Stromal cell of bone marrow (primary cell): ENCODE measurements at places on chromosomes 4 and X.

DNA sequence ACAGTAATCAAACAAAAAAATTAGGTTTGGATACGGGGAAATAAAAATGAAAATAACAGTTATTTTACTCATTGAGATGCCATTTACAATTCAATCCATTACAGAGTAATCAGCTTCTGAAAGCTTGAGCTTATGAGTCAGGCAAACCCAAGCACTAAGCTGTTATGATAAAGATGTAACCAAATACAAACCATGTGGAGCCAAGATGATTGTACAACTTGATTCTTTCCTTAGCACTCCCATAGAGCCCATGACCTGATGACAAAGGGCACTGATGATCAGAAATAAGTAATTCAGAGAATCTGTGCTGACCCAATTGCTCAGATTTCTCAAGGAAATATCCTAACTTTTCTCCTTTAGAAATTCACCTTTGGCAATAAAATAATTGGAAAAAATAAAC, 40.5 kb upstream of the PRKG2 start:
- peak; percentile 68 for DNase-seq

DNA sequence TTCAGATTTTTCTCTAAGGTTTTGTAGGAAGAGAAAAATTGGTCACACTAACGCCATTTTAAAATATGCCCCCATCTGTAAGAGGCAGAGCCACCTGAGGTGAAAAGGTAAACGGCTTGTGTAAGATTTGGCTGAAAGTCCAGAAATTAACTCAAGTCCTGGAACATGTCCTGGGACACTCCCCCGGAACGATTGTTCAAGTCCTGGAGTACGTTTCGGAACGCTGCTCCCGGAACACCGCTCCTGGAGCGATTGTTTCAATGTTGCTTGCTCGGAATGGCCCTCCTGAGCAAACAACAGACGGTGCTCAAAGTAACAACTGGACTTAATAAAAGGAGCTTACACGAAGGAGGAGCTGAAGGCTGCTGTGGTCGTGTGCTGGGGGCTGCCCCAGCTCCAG, 796.5 kb upstream of the SLIT2 start:
- no peak for DNase-seq

GRCh38 chr4:36549992-36550391, 268.6 kb downstream of the DTHD1 start:
- DNase-seq: no peak

DNA sequence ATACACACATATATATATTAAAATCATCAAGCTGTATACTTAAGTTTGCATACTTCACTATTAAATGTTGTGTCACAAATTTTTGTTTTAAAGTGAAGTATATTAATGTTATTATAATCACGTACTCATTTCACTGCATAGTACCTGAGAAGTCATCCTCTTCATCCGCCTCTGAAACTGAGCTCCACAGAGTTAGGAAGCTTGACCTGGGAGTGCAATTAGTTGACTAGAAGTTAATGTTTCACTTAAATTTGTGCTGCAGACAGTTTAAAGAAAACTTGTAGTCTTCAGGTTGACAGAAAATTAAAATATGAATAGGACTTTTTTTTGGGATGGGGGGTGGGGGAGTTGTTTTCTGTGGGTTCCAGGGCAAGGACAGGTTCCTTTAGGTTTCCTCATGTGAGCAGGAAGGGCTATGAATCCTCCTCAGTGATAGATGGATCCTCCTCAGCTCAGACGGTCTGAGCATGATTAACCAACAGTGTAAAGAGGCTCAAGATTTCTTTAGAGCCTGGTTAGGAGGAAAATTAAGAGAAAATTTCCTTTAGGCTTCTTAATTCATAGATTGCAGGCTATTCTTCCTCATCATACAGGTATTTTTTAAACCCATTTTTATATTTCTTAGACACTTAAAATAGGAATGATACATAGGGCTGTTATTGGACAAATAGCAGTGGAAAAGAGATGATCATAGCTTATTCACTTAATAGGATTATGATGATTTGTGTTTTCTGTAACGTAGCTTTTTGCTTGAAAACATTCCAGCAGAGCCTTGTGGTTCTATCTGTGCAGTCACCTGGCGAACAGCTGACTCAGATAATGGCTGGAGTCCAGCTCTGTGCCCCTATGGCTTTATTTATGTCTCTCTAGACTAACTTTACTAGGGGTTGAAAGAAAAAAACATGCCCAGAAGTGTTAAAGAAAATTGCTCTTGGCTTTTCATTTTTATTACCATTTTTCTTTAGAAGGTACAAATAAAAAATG, 102.7 kb downstream of the SLC4A4 start:
- DNase-seq: no peak

GRCh38 chr4:40421839-40422708, 86.9 kb downstream of the CHRNA9 start:
- no peak for DNase-seq

GRCh38 chr4:150379454-150379853, 202.5 kb upstream of the MAB21L2 start:
- peak; percentile 37 for DNase-seq

DNA sequence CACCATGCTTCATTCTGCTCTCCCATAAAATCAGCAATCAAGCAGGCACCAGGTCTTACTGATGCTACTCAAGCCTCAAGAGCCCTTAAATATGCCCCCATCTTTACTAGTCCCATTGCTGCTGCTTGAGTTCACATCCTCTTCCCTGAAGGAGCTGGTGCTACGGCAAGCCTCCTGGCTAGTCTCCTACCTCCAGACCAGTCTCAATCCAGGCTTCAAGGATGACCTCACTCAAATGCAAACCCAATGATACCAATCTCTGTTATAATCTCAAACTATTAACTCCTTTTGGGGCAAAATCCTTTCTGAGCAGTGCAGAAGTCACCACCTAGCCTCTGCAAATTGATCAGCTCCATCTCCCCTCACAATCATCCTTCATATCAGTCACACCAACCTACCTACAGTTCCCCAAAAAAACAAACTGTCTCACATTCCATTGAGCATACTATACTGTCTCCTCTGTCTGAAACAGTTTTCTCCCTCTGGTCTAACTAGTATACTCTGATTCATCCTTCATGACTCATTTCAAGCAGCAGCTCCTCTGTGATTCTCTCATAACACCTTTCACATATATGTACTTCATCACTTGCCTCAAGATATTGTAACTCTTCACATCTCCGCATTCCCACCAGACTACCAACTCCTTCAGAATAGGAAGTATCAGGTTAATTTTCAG, 30.0 kb downstream of the PAPSS1 start:
- peak; percentile 33 for DNase-seq

DNA sequence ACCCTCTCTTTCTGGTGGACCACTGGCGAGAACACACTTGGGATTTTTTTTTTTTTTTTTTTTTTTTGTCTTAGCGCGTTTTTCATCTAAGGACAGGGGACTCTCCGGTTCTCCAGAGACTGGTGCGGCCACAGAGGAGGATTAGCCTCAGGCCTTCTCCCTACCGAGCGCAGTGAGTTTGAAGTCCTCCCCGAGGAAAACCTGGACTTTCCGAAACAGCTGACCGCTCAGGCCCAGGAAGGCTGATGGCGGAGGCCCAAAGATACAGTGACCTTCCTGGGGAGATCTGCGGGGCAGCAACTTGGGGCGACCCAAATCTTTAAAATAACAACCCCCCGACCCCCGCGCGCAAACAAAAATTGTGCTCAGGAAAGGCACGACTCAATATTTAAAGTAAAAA, 9.2 kb downstream of the NKX3-2 start:
- DNase-seq: no peak

- no peak for DNase-seq
Measured at GRCh38 chrX:12425496-12425895, 287.2 kb downstream of the FRMPD4 start.

DNA sequence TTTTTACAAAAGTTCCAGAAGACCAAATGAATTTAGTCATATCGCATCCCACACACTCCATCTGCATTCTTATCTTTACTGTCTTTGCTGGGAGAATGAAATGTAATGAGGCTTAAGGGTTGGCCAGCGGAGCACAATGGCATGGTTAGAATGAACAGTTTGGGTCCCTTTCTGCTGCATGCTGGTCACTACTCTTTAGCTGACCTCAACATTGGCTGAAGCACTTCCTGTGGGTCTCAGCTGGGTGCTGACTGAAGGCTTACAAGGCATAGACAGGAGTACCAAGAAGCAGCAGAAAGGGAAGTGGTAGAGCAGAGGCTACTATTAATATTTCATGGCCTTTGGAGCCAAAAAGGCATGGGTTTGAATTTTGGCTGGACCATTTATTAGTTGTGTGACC, 159.4 kb upstream of the GPC4 start:
- no peak for DNase-seq

- peak; percentile 17 for DNase-seq
Measured at GRCh38 chrX:136954930-136955329, 74.4 kb upstream of the RBMX start.

- DNase-seq: no peak
Measured at GRCh38 chr4:28918871-28919270, 1801.3 kb upstream of the PCDH7 start.

DNA sequence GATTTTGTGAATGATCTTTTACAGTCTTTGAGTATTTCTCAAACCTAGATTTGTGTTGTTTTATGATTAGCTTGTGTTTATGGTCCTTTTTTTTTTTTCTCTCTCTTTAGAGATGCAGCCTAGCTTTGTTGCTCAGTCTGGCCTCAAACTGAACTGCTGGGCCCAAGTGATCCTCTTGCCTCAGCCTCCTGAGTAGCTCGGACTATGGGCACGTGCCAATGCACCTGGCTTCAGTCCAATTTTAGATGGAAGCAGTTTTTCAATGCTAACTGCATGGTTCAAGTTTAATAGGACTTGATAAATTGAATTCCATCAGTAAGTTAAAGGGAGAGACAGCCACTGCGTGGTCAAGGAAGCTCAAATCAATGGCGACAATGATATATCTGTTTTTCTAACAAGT, 3.8 kb upstream of the FGG start:
- no peak for DNase-seq

DNA sequence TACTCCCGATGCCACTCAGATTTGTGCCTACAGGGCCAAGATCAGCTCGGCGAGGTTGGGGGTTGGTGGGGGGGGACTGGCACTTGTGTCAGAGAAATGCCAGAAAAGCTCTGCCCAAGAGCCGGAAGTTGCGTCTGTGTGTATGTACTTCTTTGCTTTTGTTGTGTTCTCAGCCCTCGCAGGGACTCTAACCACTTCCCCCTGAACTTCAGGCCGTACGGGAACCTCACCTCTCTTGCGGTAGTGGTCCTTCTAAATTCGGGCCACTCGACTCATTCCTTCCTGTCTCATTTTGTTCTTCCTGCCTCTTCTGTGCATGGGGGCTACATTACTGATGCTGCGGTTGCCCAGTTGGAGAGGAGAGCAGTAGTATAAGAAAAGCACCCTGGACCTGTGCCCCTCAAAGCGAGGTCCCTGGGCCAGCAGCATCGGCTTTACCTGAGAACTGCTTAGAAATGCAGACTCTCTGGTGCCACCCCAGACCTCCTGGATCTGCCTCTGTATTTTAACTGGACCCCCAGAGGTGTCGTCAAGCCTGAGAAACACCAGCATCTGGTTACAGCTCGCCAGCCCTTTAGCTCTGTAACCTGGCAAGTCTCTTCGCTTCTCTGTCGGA, 146.3 kb upstream of the RPS6KA3 start:
- no peak for DNase-seq

- DNase-seq: no peak
Measured at GRCh38 chr4:150664935-150665334, 83.0 kb downstream of the MAB21L2 start.

- DNase-seq: no peak
Measured at GRCh38 chr4:10753336-10753735, 68.8 kb upstream of the CLNK start.

DNA sequence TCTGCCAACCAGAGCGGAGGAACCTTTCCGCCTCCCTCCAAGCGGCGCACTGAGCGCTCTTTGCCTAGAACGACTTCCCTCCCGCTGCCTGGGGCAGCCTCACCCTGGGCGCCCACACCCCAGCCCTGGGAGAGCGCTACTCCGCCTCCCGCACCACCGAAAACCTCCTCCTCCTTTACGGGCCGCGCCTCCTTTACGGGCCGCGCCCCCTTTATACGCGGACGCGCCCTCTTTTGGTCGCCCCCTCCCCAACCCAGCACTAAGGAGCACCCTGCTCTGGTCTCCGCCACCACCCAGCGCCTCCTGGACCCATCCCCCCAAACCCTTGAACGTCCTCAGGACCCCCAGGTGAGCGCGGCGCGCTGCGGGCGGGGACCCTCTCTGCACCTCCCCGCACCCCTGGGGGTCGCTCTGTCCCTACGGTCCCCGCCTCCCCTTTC, 586 bp upstream of the NSG1 start:
- DNase-seq: no peak

GRCh38 chr4:164771088-164771487, 17.2 kb downstream of the SMIM31 start:
- peak; percentile 54 for DNase-seq

- DNase-seq: no peak
Measured at GRCh38 chr4:37568489-37568888, 117.7 kb downstream of the RELL1 start.

DNA sequence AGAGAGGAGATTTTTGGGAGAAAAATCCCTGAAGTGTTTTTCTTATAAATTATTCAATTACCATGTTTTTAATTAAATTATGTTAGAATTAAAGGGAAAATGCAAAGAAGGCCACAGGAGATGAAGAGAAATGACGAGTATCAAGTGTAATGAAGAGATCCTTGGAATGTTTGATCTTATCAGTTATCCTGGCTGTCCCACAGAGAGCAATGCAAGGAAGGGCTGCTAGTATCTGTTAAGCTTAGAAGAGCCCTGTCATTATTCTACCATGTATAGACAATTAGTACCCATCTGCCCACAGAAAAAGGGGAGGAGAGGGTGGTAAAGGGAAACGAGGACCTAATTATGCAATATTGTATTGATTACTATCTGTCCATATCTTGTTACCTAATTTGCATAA, 257.1 kb downstream of the BANK1 start:
- no peak for DNase-seq

DNA sequence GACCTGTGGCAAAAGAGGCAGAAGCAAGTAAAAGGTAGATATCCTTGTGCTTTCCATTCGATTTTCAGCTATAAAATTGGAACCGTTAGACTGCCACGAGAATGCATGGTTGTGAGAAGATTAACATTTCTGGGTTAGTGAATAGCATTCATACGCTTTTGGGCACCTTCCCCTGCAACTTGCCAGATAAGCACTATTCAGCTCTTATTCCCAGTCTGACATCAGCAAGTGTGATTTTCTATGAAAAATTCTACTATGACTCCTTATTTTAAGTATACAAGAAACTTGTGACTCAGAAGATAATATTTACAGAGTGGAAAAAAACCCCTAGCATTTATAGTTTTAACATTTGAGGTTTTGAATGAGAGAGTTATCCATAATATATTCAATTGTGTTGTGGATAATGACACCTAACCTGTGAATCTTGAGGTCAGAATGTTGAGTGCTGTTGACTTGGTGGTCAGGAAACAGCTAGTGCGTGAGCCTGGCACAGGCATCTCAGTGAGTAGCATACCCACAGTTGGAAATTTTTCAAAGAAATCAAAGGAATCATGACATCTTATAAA, 3.9 kb downstream of the FGB start:
- peak; percentile 43 for DNase-seq

- no peak for DNase-seq
Measured at GRCh38 chr4:22556495-22556894, 40.6 kb upstream of the ADGRA3 start.

- no peak for DNase-seq
Measured at GRCh38 chr4:2599304-2599654, 62.8 kb downstream of the FAM193A start.
